Vagina (tissue), 2 donors: ENCODE measurements at places on chromosomes 5 and 9. TPM values are rescaled to one million over a fixed set of nuclear protein-coding genes. Genes with fewer than 3 reads are reported as not detected.

Gene PCDHGA7
- 5.2 TPM for total RNA-seq

Gene SLCO4C1
- not detected for total RNA-seq

DNA sequence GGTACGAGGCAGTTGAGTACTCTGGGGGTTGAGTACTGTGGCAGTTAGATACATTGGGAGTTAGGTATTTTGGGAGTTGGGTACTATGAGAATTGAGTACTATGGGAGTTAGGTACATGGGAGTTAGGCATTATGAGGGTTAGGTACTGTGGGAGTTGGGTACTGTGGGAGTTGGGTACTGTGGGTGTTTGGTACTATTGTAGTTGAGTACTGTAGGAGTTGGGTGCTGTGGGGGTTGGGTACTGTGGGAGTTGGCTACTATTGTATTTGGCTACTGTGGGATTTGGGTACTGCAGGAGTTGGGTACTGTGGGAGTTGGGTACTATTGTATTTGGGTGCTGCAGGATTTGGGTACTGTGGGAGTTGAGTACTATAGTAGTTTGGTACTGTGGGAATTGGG lies 4.8 kb upstream of the SLC6A19 start:
- DNase-seq = no peak

Gene C6
- total RNA-seq = 2.0 TPM

GRCh38 chr5:1657161-1657741 lies 133.5 kb upstream of the LPCAT1 start:
- DNase-seq = peak; percentile 61

Gene IL17B
- 2.7 TPM for total RNA-seq

DNA sequence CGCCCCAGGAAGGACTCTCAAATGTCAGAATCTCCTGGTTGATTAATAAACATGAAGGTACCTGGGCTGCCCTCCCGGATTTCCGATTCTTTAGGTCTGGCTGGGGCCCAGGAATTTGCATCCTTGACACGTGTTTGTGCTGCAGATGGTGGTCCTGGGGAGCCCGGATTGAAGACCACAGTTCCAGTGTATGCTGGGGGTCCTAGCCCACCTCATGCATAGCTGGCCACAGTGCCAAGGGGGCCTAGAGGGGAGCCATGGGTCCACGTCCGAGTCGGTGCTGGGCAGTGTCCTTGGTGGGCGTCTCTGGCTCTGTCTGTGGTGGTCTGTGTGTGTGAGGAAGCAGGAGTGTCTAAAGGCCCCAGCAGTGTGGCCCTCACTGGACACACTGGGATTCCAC lies 3.2 kb downstream of the NCS1 start:
- no peak for DNase-seq

DNA sequence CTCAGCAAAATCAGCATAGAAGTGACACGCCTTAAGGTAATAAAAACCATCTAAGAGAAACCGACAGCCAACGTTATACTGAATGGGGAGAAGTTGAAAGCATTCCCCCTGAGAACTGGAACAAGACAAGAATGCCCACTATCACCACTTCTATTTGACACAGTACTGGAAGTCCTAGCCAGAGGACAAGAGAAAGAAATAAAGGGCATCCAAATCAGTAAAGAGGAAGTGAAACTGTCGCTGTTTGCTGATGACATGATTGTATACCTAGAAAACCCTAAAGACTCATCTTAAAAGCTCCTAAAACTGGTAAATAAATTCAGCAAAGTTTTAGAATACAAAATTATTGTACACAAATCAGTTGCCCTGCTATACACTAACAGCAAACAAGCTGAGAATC lies 393.3 kb downstream of the KIF4B start:
- DNase-seq = no peak

DNA sequence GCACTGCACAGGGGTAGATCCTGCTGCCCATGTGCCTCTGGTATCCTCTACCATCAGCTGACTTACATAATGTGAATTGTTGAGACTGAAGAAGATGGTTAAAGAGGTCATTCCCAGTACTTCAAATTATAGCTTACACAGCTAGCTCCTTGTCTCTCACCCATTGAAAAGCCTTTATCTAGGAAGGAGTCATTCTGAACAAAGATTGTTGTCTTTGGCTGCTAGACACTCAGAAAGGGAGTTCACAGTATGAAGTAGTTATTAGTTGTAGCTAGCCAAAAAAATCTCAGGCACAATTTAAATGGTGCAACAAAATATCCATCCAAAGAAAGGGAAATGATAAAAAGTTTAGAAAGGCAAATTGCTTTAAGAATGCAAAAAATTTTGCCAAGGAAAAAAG lies 102.0 kb upstream of the NREP start:
- no peak for DNase-seq

- DNase-seq = no peak
Measured at GRCh38 chr9:113651896-113652295, 188.4 kb downstream of the RGS3 start.

GRCh38 chr5:51621156-51621555 lies 237.9 kb downstream of the ISL1 start:
- no peak for DNase-seq

GRCh38 chr9:33443047-33443446 lies 4.3 kb downstream of the AQP3 start:
- no peak for DNase-seq

DNA sequence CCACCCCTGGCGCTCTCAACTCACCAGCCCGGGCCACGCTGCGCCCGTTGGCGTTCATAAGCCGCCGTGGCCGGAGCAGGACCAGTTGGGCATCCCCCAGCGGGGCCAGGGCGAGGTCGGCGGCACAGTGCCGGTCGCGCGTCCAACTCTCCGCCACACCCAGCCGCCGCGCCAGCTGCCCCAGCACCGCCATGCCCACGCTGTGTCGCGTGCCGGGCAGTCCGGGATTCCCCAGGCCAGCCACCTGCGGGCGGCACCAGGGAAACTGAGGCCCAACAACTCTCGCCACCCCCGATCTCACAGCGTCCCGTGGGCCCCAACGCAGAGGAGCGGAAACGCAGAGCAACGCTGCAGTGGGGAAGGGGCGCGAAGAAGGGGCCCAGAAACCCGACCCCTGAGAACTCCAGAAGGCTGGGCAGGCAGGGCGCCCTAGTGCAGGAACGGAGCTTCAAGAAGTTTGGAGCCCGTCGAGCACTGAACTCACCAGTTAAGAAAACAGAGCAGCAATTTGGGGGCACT lies 453 bp downstream of the PTRH1 start:
- no peak for DNase-seq

Gene SH3RF2
- 48.4 TPM for total RNA-seq

DNA sequence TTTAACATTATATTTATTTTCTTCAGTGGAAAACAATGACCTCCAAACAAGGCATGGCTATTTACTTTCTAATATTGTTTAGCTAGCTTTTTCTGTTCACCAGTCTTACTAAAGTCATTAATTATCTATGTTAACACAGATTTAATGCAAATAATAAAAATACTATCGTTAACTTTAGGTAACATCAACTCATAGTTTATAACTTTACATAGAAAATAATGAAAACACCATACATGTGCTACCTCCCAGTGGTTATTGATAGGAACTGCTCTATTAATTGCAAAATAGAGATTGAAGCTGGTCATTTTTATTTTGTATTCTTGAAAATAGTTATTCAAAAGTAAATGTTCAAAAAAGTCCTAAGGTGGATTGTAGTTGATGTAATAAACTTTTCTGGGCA lies 78.3 kb upstream of the HCN1 start:
- DNase-seq = no peak

DNA sequence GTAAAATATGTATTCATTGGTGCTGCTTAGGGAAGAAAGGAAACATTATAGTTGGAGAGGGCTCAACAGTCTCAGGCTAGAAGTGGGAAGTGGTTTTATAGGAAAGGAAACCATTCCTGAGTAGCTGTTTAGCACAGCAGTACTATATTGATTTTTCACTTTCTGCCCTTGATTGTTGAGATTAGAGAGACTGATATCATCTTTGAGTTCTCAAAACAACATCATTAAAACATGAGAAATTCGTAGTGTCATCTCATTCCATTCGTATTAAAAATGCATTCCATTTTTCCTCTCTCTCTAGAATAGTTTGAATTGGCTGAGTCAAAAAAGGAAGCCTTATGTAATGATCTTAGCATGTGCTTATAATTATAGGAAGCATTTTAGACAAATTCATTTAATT lies 14.1 kb downstream of the POLR3G start:
- no peak for DNase-seq

Gene GGTA1
- 18.4 TPM for total RNA-seq

GRCh38 chr5:60943624-60944023 lies 1.2 kb downstream of the ERCC8 start:
- DNase-seq = no peak

Gene C5orf58
- not detected for total RNA-seq

Gene ANKRD18A
- total RNA-seq = 1.5 TPM

Gene GTF2H2C
- total RNA-seq = 22.8 TPM

DNA sequence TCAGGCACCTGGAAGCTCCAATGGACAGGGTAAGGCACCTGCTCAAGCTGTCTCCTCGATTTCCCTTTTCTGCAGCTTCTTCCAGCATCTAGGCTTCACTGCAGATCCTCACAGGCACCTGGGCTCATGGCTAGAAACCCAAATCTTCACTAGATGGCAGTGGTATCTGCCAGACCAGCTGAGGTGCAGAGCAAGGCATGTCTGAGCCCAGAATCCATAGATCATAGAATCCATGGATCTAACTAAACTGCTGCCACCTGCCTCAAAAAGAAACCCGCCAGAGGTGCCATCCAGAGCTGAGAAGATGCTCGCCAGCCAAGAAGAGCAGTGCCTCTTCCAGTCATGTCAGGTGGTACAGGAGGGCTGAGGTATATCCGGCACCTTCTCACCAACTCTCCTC lies 6.9 kb downstream of the SHC3 start:
- DNase-seq = no peak

- no peak for DNase-seq
Measured at GRCh38 chr5:172150514-172151425, 37.3 kb downstream of the STK10 start.

DNA sequence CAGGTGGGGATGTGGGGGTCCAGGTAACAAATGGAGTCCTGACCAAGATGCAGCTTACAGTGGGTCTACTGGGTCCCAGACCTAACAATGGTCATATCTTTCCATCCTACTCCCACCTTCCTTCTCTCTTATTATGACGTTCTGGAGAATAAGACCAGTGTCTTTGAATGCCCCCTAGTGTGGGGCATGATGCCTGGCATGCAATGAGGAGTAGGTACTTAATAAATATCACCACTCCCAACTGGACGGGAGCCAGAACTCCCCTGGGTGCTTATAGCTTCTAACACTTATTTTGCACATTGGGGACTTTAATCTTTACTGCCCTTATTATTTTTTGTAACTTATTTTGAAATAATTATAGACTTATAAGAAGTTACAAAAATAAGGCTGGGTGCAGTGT lies 98.2 kb downstream of the NDFIP1 start:
- no peak for DNase-seq

GRCh38 chr9:130333041-130333711 lies 67.6 kb downstream of the HMCN2 start:
- no peak for DNase-seq

DNA sequence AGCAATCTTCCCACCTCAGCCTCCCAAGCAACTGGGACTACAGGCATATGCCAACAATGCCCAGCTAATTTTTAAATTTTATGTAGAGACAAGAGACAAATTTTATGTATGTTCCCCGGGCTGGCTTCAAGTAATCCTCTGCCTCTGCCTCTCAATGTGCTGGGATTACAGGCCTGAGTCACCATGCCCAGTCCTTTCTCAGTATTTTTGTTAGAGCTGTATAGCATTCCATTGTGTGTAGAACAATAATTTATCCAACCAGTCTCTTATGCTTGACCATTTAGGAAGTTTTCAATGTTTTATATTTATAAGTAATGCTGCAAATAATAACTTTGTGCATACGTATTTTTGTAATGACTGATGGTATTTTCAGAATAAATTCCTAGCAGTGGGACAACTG lies 38.9 kb upstream of the CTXN3 start:
- no peak for DNase-seq

- DNase-seq = no peak
Measured at GRCh38 chr5:172395483-172395882, 58.8 kb downstream of the SH3PXD2B start.

Gene PCDH1
- total RNA-seq = 38.8 TPM

- no peak for DNase-seq
Measured at GRCh38 chr5:3827624-3828023, 232.0 kb downstream of the IRX1 start.

Gene RFESD
- 1.2 TPM for total RNA-seq

DNA sequence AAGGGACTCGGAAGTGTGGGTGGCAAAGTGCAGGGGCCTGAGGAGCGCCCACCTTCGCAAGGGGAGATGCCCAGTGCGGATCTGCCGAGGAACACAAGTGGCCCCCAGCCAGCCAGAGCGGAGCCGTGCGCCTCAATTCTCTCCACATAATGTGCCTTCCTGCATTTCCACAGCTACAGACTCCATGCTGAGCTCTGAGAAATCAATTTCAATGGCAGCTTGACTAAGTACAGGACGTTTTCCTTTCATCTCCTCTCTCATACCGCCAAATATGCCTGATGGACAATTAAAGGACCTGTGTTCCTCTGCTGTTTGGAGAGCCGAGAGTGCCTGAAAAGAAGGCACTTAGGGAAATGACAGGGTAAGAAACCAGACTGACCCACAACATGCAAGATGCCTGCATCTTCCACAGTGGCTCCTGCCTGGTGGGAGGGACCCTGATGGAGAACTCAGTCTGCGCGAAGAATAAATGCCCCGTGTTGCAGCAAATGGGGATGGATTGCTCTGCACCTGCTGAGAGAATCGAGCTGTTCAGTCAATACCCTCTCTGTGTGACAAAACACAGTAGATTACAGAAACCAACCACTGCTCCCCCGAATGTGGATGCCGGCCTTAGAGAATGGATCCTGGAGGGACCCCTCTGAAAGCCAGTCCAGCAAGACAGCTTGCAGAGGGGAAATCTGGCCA lies 38.6 kb upstream of the OLFM1 start:
- DNase-seq = peak; percentile 85

Gene PHF24
- 0.25 TPM for total RNA-seq

Gene ECM2
- 10.8 TPM for total RNA-seq

GRCh38 chr9:105911104-105911911 lies 217.0 kb downstream of the TMEM38B start:
- DNase-seq = no peak

GRCh38 chr9:8262625-8263622 lies 463.3 kb upstream of the DMAC1 start:
- DNase-seq = no peak

Gene C9orf50
- not detected for total RNA-seq

DNA sequence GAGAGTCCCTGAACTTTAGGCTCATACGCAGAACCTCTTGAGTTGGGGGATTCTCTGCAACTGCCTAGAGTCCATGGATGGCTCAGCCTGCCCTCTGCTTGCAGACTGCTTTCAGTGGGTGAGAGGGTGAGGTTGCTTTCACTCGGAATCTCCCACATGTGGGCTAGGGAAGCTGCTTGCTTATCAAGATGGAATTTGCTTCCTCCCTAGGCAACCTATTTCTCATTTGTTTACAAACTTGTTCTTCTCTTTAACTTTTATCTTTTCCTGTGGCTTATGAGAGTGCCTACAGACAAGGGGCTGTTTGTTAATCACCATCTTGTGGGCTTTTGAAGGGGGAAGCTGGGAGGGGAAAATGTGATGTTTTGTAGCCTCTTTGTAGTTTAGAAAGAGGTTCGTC lies 10.0 kb downstream of the TLE4 start:
- DNase-seq = no peak

GRCh38 chr9:38414040-38414723 lies 10.1 kb downstream of the IGFBPL1 start:
- no peak for DNase-seq
